Hindlimb muscle (tissue), 1 donor: ENCODE measurements at places on chromosomes 13 and 19. TPM values are rescaled to one million over a fixed set of nuclear protein-coding genes. Genes with fewer than 3 reads are reported as not detected.

DNA sequence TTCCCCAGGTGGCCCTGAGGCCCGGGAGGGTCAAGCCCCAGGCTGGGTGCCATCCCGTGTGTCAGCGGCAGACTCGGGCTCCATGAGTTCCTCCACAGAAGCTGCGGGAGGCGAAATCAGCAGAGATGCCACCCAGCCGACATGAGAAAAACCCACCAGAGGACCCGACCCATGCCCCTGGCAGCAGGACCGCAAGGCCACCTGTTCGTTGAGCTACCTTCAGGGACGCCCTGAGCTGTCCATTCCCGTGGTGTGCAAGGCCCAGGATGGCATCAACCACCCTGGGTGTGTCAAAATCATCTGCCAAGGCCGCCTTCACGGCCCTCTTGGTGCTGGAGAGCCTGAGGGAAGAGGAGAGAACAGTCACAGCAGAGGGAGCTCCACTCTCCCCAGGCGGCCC, 30.4 kb downstream of the NAXD start:
- DNase-seq: no peak

DNA sequence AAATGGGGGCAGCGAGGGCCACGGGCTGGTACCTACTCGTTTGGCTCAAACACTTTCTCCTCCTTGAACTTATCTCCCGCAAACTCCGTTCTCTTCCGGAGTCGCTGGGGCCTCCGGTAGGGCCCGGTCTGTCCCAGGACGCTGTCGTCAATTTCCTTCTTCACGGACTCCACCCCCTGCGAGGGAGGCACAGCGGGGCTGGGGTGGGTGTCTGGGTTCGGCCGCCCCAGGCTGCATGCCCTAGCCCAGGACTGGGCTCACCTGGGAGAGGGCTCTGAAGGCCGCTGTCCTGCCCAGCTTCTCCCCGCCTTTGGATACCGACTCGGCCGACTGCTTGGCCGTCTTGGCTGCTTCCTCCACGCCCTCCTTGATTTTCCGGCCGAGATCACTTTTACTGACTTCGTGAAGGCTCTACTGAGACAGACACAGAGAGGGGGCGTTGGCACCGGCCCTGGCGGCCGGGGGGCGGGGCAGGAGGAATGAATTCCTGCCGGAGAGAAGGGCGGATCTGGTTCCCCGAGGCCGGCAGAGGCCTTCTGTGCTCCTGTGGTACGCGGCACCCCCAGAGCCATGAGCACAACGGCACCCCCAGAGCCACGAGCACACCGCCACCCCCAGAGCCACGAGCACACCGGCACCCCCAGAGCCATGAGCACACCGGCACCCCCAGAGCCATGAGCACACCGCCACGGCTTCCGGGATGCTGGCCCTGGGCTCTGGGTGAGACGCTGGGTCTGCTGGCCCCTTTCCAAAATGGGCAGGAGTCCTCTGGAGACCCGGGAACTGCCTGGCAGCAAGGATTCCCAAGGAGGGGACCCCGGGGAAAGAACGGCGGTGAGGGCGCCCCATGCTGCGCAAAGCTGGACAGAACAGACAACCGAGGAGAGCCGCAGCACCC, 8.1 kb upstream of the CTXN1 start:
- no peak for DNase-seq

DNA sequence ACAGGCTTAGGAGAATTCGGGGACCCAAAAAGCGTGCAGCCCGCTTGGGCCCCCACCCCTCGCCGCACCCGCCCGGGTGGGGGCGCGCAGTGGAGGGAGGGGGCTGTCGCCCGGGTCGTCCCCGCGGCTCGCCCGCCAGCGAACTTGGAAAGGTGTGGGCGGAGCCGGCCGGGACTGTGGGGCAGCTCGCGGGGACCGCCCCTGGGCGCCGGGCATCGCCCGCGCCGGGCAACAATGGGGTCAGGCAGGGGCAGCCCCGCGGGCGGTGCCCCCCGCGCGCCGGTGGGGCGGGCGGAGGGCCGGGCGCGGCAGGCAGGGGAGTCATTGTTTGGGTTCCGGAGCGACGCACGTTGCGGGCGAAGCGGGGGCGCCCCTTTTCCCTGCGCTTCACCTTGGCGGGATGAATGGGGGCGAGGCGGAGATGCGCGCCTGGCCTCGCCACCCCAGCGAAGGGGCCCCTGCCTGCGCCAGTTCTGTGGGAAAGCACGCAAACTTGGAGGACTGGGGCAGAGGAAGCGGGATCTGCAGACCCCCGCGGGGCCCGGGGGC, 647 bp upstream of the KLF12 start:
- no peak for DNase-seq

GRCh38 chr13:73671011-73671410, 463.2 kb downstream of the KLF12 start:
- no peak for DNase-seq

DNA sequence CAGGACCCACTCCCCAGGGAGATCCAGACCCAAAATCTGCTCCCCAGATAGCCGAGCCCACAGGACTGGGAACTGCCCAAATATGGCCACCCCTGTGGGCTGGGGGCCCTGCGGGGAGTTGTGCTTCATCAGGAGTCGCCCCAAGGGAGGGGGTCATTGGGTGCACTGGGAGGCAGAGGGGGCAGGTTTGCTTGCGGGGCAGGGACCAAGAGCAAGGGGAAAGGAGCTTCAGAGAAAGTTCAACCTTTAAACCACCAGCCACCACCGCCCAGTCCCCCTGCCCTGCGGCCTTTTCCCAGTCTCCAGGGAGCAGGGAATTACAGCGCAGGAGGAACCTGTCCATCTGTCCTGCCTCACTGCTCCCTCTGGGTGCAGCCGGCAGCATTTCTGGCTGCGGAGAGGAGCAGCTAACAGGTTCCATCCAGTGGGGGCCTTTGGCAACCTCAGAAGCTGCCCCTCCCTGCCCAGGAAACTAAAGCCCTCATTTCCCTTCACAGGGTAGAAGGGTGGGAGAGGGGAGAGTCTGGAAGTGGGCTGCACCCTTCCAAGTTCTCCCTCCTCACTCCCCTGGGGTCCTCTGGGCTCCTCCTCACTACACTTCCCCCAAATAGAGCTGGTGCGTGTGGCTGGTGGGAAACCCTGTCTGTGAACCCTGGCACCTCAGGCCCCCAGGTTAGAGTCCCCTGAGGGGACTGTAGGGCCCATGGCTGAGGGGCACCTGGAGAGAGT, 13.8 kb upstream of the ASF1B start:
- no peak for DNase-seq

NXNL1 gene
- not detected for polyA plus RNA-seq

DNA sequence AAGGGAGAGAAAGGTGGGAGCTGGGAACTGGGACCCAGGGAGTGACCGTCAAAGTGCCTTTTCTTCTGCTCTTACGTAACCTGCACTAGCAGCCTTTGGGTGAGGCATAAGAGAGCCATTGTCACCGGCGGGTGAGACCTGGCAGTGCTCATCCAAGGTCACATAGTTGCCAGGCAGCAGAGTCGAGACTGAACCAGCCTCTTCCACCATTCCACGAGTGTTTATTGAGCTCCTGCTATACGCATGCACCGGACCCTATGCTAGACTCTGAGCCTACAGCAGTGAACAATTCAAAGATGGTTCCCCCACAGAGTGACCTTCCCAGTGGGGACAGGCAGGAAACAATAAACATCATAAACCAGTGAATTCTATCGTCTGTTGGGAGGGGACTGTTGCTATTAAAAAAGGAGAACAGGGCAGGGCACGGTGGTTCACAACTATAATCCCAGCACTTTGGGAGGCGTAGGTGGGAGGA, 18.6 kb upstream of the STRN4 start:
- DNase-seq: no peak
